Posterior vena cava (tissue), 2 donors: ENCODE measurements at places on chromosomes 13 and 19. TPM values are rescaled to one million over a fixed set of nuclear protein-coding genes. Genes with fewer than 3 reads are reported as not detected.

ZNF571 gene
- total RNA-seq, result 6.3 TPM

GPR12 gene
- total RNA-seq, result 0.10 TPM

DNA sequence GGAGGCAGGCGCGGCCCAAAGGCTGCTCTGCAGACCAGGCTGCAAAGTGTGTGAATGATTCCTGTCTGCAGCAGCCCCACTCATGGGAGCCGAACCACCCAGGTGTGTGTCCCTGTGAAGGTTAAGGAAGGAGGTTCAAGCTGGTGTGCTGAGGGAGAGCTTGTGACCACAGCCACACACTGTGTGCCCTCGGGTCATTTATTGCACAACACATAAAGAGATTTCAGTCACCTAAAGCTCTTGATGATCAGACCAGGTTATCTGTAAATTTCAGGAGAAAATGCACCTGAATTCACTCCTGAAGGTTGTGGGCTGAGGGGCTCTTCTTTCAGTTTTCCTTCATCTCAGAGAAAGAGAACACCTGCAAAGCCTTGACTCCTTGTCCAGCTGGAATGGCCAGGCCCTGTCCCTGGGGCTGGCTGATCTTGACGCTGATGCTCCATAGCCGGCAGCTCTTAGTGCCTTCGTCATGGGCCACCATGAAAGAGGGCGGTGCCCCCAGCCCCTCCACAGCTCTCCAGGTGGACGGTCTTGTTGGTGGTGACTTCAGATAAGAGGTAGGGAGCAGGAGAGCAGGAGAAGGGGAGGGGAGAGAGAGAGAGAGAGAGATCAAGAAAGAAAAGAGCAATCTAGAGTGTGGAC lies 110.8 kb upstream of the C1QTNF9B start:
- DNase-seq, result no peak

- no peak for DNase-seq
Observed at GRCh38 chr13:21124852-21125251, 51.5 kb downstream of the SKA3 start.
